ENCODE measurements at places on chromosomes 12 and 14.

DNA sequence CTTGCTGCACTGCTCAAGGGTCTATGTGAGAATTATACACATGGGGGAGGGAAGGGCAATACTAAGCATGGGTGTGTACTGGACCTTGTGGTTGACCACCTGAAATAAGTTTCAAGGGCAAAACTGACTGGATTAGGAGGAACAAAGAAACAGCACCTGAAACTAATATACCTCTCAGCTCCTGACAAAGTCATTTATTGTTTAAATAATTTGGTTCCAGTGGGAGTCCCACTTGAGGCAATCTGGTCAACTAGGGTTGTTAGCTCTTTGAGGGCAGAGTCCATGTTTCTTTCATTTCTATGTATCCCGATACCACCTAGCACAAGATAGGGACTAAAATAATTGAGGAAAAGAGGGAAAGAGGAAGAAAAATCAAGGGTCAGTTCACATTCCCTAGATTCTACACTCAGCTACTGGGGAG is 45.5 kb downstream of the STXBP6 start:
- no peak for DNase-seq

DNA sequence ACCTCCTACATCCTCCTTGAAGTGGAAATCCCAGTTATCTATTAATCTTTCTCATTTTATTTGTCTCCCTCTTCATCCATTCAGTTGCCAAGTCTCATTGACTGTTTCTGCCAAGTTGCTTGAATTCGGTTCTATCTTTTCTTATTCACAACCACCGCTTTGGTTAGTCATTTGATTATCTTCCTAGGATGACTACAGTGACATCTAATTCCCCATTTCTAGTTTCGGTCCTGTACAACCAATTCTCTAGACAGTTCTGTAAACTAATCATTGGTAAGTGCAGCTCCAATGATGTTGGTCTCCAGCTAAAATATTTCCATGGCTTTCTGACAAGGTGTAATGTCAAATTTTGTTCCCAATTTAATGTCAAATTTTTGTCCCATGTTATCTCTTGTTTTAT is 220.1 kb downstream of the ADAMTS20 start:
- DNase-seq = no peak

DNA sequence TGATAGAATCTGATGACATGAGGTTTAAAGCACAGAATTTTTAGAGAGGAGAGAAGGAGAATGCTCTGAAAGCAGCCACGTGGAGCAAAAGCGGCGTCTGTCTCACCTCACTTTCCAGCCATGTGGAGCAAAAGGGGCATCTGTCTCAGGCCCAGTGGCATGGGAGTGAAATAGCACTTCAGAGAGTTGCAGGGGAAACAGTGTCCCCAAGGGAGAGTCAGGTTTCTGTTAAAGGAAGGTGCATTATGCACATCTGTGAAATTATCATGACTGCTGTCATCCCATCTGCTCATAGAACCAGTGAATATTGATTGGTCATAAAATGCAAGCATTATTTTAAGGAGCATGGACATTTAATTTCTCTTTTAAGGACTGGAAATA is 124.0 kb downstream of the BICD1 start:
- no peak for DNase-seq

- DNase-seq = peak; percentile 80
Observed at GRCh38 chr14:103527408-103528145, 1.4 kb upstream of the TRMT61A start.

DNA sequence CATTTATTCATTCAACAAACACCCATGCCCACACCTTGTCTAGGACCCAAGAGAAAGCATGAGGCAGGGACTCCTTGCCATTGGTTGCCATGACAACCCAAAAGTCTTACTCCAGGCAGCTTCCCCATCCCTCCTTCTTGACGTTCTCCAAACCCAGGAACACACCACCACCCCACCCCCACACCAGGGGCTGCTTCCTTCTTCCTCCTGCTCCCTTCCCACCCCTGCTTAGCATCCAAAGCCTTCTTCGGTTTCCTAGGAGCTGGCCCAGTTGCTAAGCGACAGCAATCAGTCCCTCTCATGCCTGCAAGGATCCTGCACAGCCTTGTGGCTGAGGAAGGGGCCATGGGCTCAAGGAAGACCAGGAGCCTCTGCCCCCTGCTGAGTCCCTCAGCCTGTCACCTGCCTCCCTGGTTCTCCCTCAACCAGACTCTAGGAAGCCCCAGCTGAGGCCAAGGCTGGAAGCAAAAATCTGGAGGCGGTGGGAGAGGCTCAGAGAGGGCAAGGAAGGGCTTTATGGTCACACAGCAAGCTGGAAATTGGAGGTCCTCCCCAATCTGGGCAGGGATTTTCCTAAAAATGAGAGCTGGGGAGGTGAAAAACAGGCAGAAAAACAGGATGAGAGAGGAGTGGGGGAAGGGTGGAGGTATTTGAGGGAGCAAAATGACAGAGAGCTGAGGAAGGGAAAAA is 15.4 kb downstream of the RASAL1 start:
- DNase-seq = peak; percentile 24

GRCh38 chr12:460261-461230 is 807 bp downstream of the B4GALNT3 start:
- no peak for DNase-seq

DNA sequence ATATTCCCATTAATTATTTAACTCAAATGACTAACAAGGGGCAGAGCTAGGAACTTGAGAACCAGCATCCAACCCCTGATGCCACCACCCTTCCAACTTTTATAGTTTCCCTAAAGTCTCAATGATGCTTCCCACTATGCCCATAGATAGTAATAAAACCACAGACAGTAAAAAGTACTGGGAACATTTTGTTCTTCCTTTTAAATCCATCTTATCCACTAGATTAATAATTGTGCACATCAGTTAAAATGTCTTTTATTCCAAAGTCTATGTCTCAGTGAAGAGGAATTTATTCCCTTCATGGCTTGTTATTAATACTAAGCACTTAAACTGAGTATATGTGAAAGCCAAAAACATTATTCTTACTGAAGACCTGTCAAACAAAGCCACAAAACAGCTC is 45.8 kb downstream of the SINHCAF start:
- DNase-seq = no peak

DNA sequence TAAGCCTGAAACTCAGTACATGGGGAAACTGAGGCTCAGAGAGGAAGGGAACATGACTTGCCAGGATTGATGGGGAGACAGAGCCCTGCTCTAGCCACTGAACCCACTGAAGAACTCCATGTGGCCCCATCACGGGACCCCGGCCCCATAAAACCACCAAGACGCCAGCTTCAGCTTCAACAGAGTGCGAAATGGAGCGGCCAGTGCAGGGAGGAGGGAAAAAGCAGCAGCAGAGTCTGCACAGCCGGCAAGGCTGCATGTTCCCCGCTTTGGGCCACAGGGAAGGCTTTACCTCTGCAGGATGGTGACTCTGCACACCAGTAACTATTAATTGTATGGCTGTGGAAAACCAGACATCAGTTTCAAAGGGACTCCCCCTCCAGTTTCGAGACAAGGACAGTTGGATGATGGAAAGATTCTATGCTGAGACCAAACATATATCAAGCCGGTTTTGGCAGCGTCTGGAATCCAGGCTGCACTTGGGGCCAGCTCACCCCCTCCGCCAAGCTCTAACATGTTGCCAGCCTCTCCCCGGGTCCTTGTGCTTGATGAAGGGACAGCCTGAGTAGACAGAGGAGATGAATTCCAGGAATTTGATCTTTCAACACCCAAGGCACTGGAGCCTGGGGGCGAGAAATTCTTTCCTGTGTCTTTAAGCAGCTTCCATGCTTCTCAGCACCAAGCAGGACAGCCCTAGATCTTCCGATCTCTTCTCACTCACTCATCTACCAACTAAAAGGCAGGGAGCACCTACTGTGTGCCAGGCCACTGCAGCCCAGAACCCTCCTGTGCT is 55.7 kb upstream of the BCL11B start:
- DNase-seq = no peak

- DNase-seq = peak; percentile 52
Observed at GRCh38 chr12:1044696-1045095, 53.7 kb downstream of the ERC1 start.

GRCh38 chr14:77547512-77548180 is 49.0 kb upstream of the ISM2 start:
- DNase-seq = no peak

DNA sequence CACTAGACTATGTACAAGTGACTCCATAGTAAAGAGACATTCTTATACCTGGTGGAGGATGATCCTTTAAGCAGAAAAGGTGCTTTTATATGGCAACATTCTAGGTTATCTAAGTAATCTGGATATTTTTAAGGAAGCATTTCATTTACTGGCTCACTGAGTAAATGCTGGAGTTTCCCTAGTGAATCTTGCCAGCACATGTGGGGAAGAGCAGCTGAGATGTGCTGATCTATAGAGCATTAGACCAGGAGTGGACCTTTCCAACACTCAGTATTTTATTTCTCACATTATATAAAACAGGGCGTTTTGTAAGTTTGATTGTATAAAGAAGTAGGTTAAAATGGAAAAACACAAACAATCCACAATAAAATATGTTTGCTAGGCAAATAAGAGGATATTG is 478.5 kb downstream of the ATP23 start:
- peak; percentile 47 for DNase-seq

GRCh38 chr12:5210179-5210922 is 166.7 kb downstream of the KCNA5 start:
- no peak for DNase-seq

DNA sequence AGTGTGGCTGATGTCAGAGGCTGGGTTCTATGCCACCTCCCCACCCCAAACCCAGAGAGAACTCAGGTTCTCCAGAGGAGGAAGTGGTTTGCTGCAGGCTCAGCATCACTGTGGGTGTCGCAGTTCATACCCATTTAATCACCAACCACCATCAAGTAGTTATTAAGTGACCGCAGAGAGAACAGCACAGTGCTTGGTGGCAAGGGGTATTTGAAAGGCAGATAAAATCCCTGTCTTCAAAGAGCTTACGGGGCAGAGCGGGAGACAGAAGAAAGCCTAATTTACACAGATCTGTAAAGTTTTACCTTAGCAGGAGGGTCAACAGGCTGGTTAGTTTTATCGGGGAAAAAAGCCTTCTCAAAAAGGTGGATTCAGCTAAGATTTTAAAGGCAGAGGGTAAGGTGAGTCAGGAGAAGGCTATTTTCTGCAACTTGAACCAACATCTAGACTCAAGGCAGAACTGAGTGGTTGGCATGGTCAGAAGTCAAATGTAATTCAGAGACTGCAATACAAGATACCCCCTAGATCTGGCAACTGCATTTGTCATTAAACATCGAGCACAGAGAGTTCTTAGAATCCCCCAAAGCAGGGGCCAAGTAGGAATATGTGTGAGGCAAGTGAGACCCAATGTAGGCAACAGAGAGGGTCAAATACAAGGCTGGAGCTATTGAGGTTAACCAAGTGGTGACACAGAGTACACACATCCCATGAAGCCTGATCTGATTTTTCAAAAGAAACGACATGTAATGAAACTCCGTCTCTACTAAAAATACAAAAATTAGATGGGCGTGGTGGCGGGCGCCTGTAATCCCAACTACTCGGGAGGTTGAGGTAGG is 13.2 kb downstream of the PXN start:
- no peak for DNase-seq

DNA sequence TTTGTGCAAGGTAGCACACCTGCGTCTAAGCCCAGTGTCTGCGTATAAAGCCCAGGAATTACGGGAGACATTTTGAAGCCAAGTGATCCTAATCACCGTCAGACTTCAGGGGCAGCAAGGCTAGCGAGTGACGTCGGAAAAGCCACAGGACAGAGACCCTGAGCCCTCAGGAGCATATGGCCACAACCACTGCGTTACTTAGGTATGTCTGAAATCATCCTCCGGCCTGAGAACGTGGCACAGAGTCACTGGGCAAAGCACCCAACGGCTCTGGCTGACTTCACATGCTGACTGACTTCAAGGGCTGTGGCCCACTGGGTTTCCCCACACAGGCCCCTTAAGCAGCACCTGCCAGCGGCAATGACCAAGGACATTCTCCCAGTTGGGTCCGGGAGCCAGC is 71.5 kb downstream of the RIMBP2 start:
- no peak for DNase-seq

GRCh38 chr12:68403711-68404110 is 71.5 kb upstream of the MDM1 start:
- DNase-seq = peak; percentile 18

- DNase-seq = no peak
Observed at GRCh38 chr14:90175631-90176030, 80.7 kb upstream of the PSMC1 start.

DNA sequence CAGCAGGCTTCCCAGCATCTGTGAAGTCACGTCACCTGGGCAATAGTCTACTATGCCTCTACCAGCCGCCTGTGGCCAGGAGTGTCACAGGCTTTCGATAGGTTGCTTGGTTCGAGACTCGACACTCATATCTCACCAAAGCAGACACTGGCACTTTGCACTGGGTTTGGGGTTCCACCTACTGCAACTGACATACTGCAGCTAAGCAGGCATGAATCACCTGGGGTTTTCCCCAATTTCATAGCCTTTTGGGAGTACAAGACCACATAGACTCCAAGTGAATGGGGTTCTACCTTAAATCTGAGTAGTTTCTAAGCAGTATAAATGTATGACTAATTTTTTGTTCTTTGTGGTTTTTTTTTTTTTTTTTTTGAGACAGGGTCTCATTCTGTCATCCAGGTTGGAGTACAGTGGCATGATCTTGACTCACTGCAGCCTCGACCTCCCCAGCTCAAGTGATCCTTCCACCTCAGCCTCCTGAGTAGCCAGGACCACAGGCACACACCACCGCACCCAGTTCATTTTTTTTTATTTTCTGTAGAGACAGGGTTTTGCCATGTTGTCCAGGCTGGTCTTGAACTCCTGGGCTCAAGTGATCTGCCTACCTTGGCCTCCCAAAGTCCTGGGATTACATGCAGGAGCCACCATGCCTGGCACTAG is 32.1 kb downstream of the DMAC2L start:
- DNase-seq = peak; percentile 86

DNA sequence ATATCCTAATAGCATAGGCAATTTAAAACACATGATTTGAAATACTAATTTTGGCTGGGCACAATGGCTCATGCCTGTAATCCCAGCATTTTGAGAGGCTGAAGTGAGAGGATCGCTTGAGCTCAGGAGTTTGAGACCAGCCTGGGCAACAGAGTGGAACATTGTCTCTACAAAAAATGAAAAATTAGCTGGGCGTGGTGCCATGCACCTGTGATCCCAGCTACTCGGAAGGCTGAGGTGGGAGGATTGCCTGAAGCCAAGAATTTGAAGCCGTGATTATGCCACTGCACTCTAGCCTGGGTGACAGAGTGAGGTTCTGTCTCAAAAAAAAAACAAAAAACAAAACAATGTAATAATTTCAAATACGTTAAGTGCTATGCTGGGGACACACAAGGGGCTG is 83.3 kb downstream of the SSPN start:
- DNase-seq = no peak

- no peak for DNase-seq
Observed at GRCh38 chr12:75047885-75048525, 161.6 kb downstream of the KCNC2 start.

GRCh38 chr14:99348816-99349614 is 77.0 kb upstream of the BCL11B start:
- peak; percentile 26 for DNase-seq

DNA sequence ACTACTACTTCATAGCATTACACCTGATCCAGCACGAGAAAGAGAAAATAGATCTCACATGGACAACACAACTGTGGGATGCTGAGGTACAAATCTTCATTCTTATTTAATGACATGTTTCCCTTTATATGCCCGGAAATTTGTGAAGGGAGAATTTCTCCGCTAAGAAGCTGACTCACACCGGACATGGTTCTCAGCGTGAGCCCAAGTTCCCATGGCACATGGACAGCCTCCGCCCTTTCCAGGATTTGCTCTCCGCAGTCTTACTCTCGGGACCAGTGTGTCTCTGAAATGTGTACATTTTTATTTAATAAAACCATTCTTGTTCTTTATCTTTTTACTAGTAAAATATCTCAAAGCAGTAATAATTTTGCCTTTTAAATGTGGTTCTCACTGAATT is 1154.8 kb downstream of the TMEM121 start:
- peak; percentile 2 for DNase-seq
